ENCODE measurements at places on chromosomes 12 and 14. TPM values are rescaled to one million over a fixed set of nuclear protein-coding genes. Genes with fewer than 3 reads are reported as not detected.
A peak's percentile ranks its signal among the peaks of the same experiment; 100 is the strongest.

- H3K4me1 ChIP-seq: peaks cover 14% of the 10 kb centered on the region
- H3K27ac ChIP-seq: peak within 1 kb of the TSS; percentile 30
- H3K4me3 ChIP-seq: peak within 1 kb of the TSS; percentile 61
- DNase-seq: peak; percentile 28
- H3K27me3 ChIP-seq: peaks cover 1% of the 10 kb centered on the region
Measured at GRCh38 chr12:6647083-6647604, at the start of gene ACRBP. TSS of gene ACRBP (minus strand) at chr12:6647432. CDS start at chr12:6647366, 66 bp downstream.

DNA sequence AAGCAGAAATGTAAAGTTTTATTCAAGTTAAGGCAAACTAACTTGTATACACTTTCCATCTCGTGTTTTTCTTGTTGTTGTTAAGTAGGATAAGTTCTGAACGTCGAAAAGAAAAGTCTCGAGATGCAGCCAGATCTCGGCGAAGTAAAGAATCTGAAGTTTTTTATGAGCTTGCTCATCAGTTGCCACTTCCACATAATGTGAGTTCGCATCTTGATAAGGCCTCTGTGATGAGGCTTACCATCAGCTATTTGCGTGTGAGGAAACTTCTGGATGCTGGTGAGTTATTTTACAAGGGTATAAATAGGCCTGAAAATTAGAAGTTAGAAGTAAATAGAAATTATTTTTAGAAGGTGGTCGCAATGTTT is 25.0 kb downstream of the HIF1A start:
- H3K4me3 ChIP-seq: peak overlapping the region; percentile 63
- H3K36me3 ChIP-seq: peaks cover 35% of the 10 kb centered on the region
- H3K4me1 ChIP-seq: peaks cover 72% of the 10 kb centered on the region
- H3K27me3 ChIP-seq: no peaks in the 10 kb centered on the region
- no peak for DNase-seq

- no peaks in the 10 kb centered on the region for H3K27me3 ChIP-seq
- DNase-seq: peak; percentile 69
- peaks cover 19% of the 10 kb centered on the region for H3K36me3 ChIP-seq
- H3K4me1 ChIP-seq: peaks cover 49% of the 10 kb centered on the region
Measured at GRCh38 chr12:64610660-64611340, 505 bp downstream of the RASSF3 start.

GRCh38 chr12:6620137-6620884 is 13.1 kb upstream of the CHD4 start:
- H3K4me1 ChIP-seq: peaks cover 9% of the 10 kb centered on the region
- H3K36me3 ChIP-seq: no peaks in the 10 kb centered on the region
- H3K27ac ChIP-seq: no peak overlapping the region
- peak overlapping the region; percentile 51 for H3K4me3 ChIP-seq
- H3K27me3 ChIP-seq: no peaks in the 10 kb centered on the region

DNA sequence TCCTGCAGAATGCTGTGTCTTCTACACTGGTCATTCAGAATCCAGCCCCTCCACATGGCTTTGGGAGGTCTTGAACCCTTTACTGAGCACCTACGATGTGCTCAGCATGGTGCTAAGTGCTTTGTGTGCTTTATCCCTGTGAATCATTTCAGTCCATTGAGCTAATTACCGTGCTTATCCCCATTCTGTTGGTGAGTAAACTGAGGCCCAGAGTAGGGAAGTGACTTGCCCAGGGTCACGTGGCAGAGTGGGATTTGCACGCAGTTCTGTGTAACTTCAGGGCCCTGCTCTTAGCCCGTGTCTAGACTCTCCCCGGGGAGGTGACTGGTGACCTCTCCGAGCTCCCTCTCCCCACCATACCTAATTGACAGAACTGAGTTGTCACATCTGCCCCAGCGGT is 27.4 kb downstream of the MVK start:
- no peak for DNase-seq
- peaks cover 15% of the 10 kb centered on the region for H3K27me3 ChIP-seq
- no peaks in the 10 kb centered on the region for H3K4me1 ChIP-seq
- H3K4me3 ChIP-seq: no peak overlapping the region
- no peak overlapping the region for H3K27ac ChIP-seq

- no peak for DNase-seq
- H3K27ac ChIP-seq: no peak overlapping the region
- H3K4me3 ChIP-seq: no peak overlapping the region
- no peaks in the 10 kb centered on the region for H3K4me1 ChIP-seq
Measured at GRCh38 chr12:19643635-19644034, 204.3 kb downstream of the AEBP2 start.

- peaks cover 33% of the 10 kb centered on the region for H3K36me3 ChIP-seq
- no peaks in the 10 kb centered on the region for H3K27me3 ChIP-seq
- H3K4me1 ChIP-seq: peaks cover 34% of the 10 kb centered on the region
- peak; percentile 48 for DNase-seq
- peak overlapping the region; percentile 94 for H3K4me3 ChIP-seq
Measured at GRCh38 chr12:388541-389141, 479 bp downstream of the KDM5A start.

DNA sequence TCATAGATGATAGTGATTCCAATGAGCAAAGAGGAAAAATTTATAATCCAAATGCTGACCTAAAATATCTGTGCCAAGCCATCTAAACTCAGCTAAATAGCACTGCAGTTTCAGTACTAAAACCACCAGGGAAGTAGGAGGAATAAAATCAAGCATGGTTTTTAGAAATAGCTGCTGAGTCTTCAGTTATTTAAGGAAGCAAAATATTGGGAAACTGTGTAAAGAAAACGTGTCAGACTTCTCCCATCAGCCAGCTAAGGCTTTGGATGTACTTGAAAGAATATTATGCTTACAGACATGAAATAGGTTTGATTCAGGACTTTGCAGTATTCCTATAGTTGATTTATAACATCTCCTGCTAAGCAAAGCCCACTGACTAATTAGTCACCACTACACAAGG is 24.7 kb downstream of the CLEC2D start:
- H3K27me3 ChIP-seq: no peaks in the 10 kb centered on the region
- H3K27ac ChIP-seq: no peak overlapping the region
- H3K4me1 ChIP-seq: peaks cover 67% of the 10 kb centered on the region
- H3K4me3 ChIP-seq: no peak overlapping the region
- peaks cover 83% of the 10 kb centered on the region for H3K36me3 ChIP-seq
- no peak for DNase-seq

GRCh38 chr14:21933681-21934080 is 260.1 kb upstream of the OR4E1 start:
- H3K27me3 ChIP-seq: peaks cover 6% of the 10 kb centered on the region
- H3K4me3 ChIP-seq: no peak overlapping the region
- H3K4me1 ChIP-seq: no peaks in the 10 kb centered on the region
- H3K36me3 ChIP-seq: no peaks in the 10 kb centered on the region

DNA sequence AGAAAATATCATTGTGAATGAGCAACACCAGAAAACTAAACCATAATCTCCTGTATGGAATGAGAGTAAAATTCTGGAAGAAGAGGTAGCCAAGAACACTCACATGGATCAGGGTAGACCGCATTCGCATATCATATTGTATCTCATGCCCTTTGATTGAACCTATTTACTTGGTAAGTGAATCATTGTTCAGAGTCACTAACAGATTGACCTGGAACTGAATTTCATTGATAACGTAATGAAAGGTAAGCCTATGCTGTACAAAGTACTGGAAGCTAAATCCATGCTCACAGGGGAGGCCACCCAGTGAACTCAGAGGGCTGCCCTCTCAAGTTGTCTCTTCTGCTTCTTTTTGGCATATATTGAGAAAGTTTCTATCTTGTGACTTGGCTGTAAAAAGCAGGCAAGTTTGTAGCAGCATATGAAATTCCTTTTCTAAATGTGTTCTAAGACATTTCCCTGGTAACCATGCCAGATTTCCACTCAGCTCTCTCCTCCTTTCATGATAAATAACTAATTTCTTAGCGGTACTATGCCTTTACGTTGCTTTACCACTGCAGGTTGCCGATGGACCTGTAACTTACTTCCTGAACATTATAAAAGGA is 91.4 kb downstream of the PLCZ1 start:
- H3K36me3 ChIP-seq: no peaks in the 10 kb centered on the region
- no peaks in the 10 kb centered on the region for H3K27me3 ChIP-seq
- no peaks in the 10 kb centered on the region for H3K4me1 ChIP-seq
- H3K4me3 ChIP-seq: no peak overlapping the region
- no peak overlapping the region for H3K27ac ChIP-seq
- DNase-seq: no peak

- no peak overlapping the region for H3K4me3 ChIP-seq
- H3K27me3 ChIP-seq: peaks cover 2% of the 10 kb centered on the region
- no peak overlapping the region for H3K27ac ChIP-seq
- H3K36me3 ChIP-seq: no peaks in the 10 kb centered on the region
Measured at GRCh38 chr12:108307006-108307405, 32.1 kb downstream of the CMKLR1 start.

GRCh38 chr12:14614704-14615121 is 47.0 kb upstream of the PLBD1 start:
- H3K27ac ChIP-seq: no peak overlapping the region
- peaks cover 9% of the 10 kb centered on the region for H3K4me1 ChIP-seq
- H3K27me3 ChIP-seq: peaks cover 8% of the 10 kb centered on the region
- H3K36me3 ChIP-seq: no peaks in the 10 kb centered on the region

GRCh38 chr12:91072931-91073330 is 15.1 kb upstream of the KERA start:
- H3K36me3 ChIP-seq: no peaks in the 10 kb centered on the region
- DNase-seq: no peak
- no peaks in the 10 kb centered on the region for H3K27me3 ChIP-seq
- H3K4me3 ChIP-seq: no peak overlapping the region

- H3K27ac ChIP-seq: peak overlapping the region; percentile 29
- H3K4me3 ChIP-seq: peak overlapping the region; percentile 42
Measured at GRCh38 chr14:23559010-23559925, 3.2 kb downstream of the THTPA start.

DNA sequence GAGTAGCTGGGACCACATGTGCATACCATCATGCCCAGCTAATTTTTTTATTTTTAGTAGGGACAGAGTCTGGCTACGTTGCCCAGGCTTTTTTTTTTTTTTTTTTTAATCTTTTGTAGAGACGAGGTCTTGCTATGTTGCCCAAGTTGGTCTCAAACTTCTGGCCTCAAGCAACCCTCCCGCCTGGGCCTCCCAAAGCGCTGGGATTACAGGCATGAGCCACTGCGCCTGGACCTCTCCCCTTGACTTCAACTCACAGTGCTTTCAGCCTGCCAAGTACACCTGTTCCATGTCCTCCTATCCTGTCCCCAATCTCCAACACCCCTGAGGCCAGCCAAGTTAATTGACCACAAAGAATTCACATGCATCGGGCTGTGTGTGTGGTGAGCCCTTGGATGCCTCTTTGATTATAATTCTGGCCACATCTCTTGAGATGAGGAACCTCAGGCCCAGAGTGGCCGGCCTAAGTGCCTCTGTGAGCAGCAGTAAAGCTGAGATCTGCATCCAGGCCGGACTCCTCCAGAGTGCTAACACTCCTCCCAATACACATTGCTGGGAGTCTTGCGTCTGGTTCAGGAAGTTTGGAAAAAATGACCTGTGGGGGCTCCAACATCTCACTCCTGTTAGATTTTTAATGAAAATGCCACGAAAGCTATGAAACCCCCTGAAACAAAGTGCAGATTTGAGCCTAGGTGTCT is 6.8 kb downstream of the RAB35 start:
- peaks cover 45% of the 10 kb centered on the region for H3K4me1 ChIP-seq
- H3K27ac ChIP-seq: no peak overlapping the region
- peak overlapping the region; percentile 76 for H3K4me3 ChIP-seq
- DNase-seq: no peak
- peaks cover 34% of the 10 kb centered on the region for H3K36me3 ChIP-seq

- H3K4me1 ChIP-seq: no peaks in the 10 kb centered on the region
- no peak overlapping the region for H3K27ac ChIP-seq
- no peak for DNase-seq
- H3K4me3 ChIP-seq: no peak overlapping the region
- H3K36me3 ChIP-seq: no peaks in the 10 kb centered on the region
- H3K27me3 ChIP-seq: no peaks in the 10 kb centered on the region
Measured at GRCh38 chr14:78764240-78764639, 594.1 kb downstream of the NRXN3 start.

GRCh38 chr14:22872833-22873520 is 1.4 kb downstream of the LRP10 start:
- peak overlapping the region; percentile 87 for H3K4me3 ChIP-seq
- no peaks in the 10 kb centered on the region for H3K27me3 ChIP-seq
- peaks cover 22% of the 10 kb centered on the region for H3K4me1 ChIP-seq
- H3K27ac ChIP-seq: peak overlapping the region; percentile 80
- no peak for DNase-seq

- H3K4me3 ChIP-seq: peak within 1 kb of the TSS; percentile 77
- no peaks in the 10 kb centered on the region for H3K36me3 ChIP-seq
- H3K4me1 ChIP-seq: no peaks in the 10 kb centered on the region
- no peak for DNase-seq
- H3K27ac ChIP-seq: peak within 1 kb of the TSS; percentile 55
Measured at GRCh38 chr14:105525861-105526775, at the start of gene TMEM121. TSS of gene TMEM121 (plus strand) at chr14:105526583. CDS start at chr14:105528835, 2,252 bp downstream.

- H3K36me3 ChIP-seq: peaks cover 35% of the 10 kb centered on the region
- H3K4me3 ChIP-seq: no peak overlapping the region
- H3K27me3 ChIP-seq: no peaks in the 10 kb centered on the region
- no peak overlapping the region for H3K27ac ChIP-seq
- peaks cover 13% of the 10 kb centered on the region for H3K4me1 ChIP-seq
Measured at GRCh38 chr14:90963343-90963742, 97.1 kb downstream of the RPS6KA5 start.

DNA sequence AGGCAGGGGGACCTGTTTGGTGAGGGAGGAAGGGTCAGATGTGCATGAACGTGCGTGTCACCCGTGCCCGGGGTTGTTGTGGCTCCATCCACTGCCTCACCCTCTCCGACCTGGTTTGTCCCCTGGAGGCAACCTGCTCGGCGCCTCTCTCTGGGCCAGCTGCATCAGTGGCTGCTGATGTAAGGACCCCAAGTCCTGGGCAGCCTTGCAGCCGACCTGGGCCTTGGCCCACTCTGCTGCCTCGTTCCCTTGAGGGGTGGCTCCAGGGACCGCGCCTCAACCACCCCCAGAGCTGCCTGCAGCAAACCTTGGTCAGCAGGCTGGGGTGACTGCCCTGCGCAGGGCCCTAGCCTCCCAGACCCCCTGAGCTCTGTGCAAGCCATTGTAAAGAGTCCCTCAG is 351.7 kb downstream of the TMEM121 start:
- H3K36me3 ChIP-seq: no peaks in the 10 kb centered on the region
- peaks cover 51% of the 10 kb centered on the region for H3K27me3 ChIP-seq
- no peak for DNase-seq
- H3K4me1 ChIP-seq: no peaks in the 10 kb centered on the region

- H3K27me3 ChIP-seq: no peaks in the 10 kb centered on the region
- H3K4me1 ChIP-seq: no peaks in the 10 kb centered on the region
- H3K4me3 ChIP-seq: no peak overlapping the region
- no peak for DNase-seq
- no peaks in the 10 kb centered on the region for H3K36me3 ChIP-seq
Measured at GRCh38 chr12:43331935-43332334, 220.1 kb downstream of the ADAMTS20 start.

- H3K27me3 ChIP-seq: no peaks in the 10 kb centered on the region
- H3K4me1 ChIP-seq: no peaks in the 10 kb centered on the region
- no peak for DNase-seq
- H3K36me3 ChIP-seq: no peaks in the 10 kb centered on the region
- H3K27ac ChIP-seq: no peak overlapping the region
Measured at GRCh38 chr12:117452112-117452511, 90.7 kb upstream of the NOS1 start.

The SPX gene
- 1.0 TPM for total RNA-seq

The KRT77 gene
- not detected for total RNA-seq

The KCNA1 gene
- not detected for total RNA-seq

The SERPINA10 gene
- total RNA-seq: not detected

The RIN3 gene
- 34.7 TPM for total RNA-seq

The RAP1B gene
- total RNA-seq: 244 TPM

The PPP1R36 gene
- total RNA-seq: not detected

The SRRM4 gene
- total RNA-seq: not detected

The KRT1 gene
- not detected for total RNA-seq

The KCNJ8 gene
- total RNA-seq: not detected

Data from activated T-helper 1 cell treated with anti-CD3 and anti-CD28 coated beads, Interleukin-12 subunit alpha, Interleukin-12 subunit beta, Interleukin-2, Interleukin-4 antibody, amounts not matched to agents 30 ng/mL and 10 ng/mL and 1 ng/mL, durations not matched to agents 14 hours and 24 hours and 36 hours (primary cell).